ENCODE measurements at places on chromosomes 2 and 18. TPM values are rescaled to one million over a fixed set of nuclear protein-coding genes. Genes with fewer than 3 reads are reported as not detected.
A peak's percentile ranks its signal among the peaks of the same experiment; 100 is the strongest.

The RAB6C gene
- total RNA-seq = 0.83 TPM

- no peak overlapping the region for H3K4me3 ChIP-seq
- DNase-seq = no peak
- H3K27ac ChIP-seq = no peak overlapping the region
- no peaks in the 10 kb centered on the region for H3K4me1 ChIP-seq
Observed at GRCh38 chr18:56992777-56993176, 154.1 kb upstream of the BOD1L2 start.

DNA sequence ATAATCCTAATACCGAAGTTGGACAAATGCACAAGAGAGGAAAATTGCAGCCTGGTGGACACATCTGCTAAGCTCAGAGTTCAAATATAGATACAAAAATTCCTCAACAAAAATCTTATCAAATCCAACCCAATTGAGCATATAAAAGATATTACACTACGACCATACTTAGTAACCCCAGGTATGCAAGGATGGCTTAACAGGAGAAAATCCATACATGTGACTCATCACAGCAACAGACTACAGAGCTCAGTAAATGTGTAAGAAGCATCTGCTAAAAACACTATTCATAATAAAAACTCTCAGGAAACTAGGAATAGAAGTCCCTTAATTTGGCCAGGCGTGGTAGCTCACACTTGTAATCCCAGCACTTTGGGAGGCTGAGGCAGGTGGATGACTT is 28.3 kb downstream of the HS6ST1 start:
- no peak overlapping the region for H3K4me3 ChIP-seq
- no peaks in the 10 kb centered on the region for H3K36me3 ChIP-seq
- peaks cover 73% of the 10 kb centered on the region for H3K4me1 ChIP-seq
- H3K27ac ChIP-seq = no peak overlapping the region
- no peak for DNase-seq

GRCh38 chr2:241908686-241909420 is 39.3 kb downstream of the RTP5 start:
- no peaks in the 10 kb centered on the region for H3K36me3 ChIP-seq
- no peaks in the 10 kb centered on the region for H3K4me1 ChIP-seq
- H3K27ac ChIP-seq = no peak overlapping the region
- H3K4me3 ChIP-seq = no peak overlapping the region

GRCh38 chr18:48820483-48821250 is 130.1 kb downstream of the SMAD7 start:
- peaks cover 21% of the 10 kb centered on the region for H3K4me1 ChIP-seq
- H3K4me3 ChIP-seq = no peak overlapping the region
- no peaks in the 10 kb centered on the region for H3K27me3 ChIP-seq

The LYPD1 gene
- total RNA-seq = 0.54 TPM

DNA sequence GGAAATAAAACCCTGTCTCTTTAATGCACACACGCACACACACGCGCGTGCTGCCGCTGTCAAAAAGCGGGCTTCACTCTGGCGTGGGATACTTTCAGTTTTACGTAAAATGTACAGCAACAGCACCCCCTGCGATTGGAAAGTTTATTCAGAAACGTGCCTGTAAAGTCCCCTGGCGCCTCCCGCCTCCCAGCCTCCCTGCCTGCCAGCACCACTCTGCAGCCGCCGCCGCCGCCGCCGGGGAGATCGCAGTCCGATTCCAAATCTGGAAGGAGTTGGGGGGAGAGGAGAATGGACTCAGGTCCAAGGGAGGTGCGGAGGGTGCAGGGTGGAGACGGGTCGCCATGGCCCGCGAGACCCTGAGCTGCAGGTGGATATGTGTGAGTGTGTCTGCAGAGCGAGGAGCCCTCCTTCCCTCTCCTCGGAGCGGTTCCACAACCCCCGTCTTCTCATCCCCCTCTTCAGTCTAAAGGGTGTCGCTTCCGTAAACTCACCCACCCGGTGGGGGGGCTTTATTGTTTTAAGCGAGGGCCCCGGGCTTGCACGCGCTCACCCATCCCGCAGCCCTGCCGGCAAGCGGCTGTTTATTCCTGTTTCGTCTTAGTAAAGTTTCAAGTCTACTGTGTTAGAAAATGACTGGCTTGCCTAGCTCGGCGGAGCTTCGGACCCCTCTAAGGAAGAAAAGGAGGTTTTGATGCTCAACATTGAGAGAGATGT is 1.8 kb upstream of the BCL11A start:
- peak overlapping the region; percentile 81 for H3K27ac ChIP-seq
- DNase-seq = peak; percentile 91
- peak overlapping the region; percentile 80 for H3K4me3 ChIP-seq
- H3K36me3 ChIP-seq = no peaks in the 10 kb centered on the region

DNA sequence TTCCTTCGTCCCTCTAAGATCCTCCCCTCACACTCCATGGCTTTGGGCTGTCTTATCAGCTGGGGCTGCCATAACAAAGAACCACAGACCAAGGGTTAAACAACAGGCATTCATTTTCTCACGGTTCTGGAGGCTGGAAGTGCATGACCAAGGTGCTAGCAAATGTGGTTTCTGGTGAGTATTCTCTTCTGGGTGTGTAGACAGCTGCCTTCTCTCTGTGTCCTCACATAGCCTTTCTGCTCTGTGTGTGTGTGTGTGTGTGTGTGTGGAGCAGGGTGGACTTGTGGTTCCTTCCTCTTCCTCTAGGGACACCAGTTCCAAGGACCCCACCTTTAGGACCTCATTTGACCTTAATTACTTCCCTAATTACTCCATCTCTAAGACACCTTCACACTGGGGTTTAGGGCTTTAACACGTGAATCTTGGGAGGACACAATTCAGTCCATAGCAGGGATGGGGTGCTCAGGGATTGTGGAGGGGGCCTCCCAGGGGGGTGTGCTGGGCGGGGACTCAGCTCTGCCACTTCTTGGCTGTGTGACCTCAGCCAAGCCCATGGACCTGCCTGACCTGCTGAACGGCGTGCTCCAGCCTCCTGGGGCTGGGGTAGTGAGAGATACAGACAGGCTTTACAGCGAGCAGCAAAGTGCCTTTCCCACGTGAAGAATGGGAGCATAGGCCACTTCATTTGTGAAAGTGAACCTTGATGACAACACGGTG is 38.0 kb downstream of the ACKR3 start:
- peaks cover 4% of the 10 kb centered on the region for H3K27me3 ChIP-seq
- DNase-seq = peak; percentile 44
- no peaks in the 10 kb centered on the region for H3K4me1 ChIP-seq
- no peak overlapping the region for H3K27ac ChIP-seq
- H3K4me3 ChIP-seq = no peak overlapping the region
- no peaks in the 10 kb centered on the region for H3K36me3 ChIP-seq

The HRH4 gene
- 0.85 TPM for total RNA-seq

DNA sequence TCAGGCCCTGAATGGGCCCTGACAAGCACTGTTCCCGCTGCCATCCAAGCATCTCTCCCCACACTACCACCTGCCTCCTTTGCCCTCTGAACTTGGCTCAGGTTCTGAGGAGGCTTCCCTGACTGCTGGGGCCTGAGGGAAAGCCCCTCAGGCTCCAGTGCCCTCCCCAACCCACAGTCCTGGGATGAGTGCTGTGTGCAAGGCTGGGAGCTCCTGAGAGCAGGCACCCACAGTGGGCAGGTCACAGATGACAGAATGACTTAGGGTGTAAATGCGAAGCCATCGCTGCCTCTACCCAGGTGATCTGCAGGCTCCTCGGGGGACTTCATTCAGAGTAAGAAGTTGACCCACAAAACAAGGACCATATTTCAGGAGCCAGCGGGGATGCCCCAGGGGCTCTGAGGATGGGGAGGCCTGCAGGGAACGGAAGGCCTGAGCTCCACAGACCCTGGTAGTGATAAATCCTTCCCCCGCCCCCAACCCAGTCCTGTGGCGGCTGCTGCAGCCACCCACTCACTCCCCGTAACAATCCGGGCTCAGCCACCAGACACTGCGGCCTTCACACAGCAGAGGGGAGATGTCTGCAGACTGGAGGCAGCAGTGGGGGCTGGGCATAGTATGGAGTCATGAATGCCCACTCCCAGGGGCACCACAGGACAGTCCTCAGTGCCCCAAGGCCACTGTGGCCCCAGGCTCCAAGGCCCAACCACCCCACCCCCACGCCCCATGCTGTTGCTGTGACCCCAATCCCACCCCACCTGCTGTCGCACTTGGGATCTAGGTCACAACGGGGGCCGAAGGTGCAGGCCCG is 8.9 kb downstream of the BIN1 start:
- no peak overlapping the region for H3K4me3 ChIP-seq
- H3K4me1 ChIP-seq = peaks cover 78% of the 10 kb centered on the region
- no peaks in the 10 kb centered on the region for H3K36me3 ChIP-seq

GRCh38 chr18:44848644-44849335 is 168.1 kb downstream of the SETBP1 start:
- H3K4me3 ChIP-seq = no peak overlapping the region
- H3K36me3 ChIP-seq = no peaks in the 10 kb centered on the region
- H3K27ac ChIP-seq = no peak overlapping the region
- no peak for DNase-seq
- peaks cover 3% of the 10 kb centered on the region for H3K4me1 ChIP-seq
- H3K27me3 ChIP-seq = no peaks in the 10 kb centered on the region

DNA sequence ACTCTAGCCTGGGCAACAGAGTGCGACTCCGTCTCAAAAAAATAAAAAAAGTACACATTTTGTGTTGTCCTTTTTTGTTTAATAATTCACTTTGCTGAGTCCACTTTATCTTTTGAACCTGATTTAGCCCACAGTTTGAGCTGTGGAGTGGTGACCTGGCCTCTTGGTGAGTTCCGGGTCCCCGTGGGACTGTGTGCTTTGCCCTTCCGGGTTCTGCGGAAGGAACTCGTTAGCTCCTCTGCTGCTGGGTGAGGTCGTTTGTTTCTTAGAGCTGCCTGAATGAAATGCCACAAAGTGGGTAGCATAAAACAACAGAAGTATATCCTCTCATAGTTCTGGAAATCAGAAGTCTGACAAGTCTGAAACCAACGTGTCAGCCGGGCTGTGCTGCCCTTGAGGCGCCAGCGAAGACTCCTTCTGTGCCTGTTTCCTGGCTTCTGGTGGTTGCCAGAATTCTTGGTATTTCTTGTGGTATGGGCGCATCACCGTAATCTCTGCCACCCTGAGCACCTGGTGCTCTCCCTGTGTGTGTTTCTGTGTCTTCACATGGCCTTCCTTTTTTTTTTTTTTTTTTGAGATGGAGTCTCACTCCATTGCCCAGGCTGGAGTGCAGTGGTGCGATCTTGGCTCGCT is 3.5 kb downstream of the EFHD1 start:
- no peak for DNase-seq
- H3K27ac ChIP-seq = peak overlapping the region; percentile 49
- peaks cover 25% of the 10 kb centered on the region for H3K4me1 ChIP-seq
- no peak overlapping the region for H3K4me3 ChIP-seq
